ENCODE measurements at places on chromosomes 2 and 18.
A peak's percentile ranks its signal among the peaks of the same experiment; 100 is the strongest.

DNA sequence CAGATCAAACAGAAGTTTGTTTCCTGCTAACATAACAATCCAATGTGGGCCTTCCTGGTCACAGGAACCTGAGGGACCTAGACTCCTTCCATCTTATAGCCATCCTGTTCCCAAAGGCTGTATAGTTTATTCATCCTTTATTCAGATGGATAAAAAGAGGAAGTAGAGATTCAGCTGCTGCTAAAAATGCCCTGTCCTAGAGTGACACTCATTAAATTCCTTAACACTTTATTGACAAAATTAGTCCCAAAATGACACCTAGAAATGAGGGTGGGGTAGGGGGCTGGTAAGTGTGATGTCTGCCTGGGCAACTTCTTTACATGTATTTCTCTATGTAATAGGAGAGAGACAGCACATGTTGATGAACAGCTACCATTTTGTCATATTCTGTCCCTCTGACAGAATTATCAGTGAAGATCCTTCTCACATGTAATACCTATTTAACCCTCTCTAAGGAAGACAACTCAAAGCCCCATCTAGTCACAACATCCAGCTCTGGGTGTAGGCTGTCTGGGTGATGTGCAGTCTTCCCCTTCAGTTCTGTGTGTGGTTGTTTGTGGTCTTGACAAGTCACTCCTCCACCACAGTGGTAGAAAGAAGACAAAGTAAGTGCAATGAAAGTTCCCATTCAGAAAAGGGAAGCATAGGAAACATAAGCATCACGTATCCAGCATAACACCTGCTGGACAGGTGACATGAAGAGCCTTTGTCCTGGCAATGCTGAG is 253.9 kb upstream of the CNTNAP5 start:
- no peaks in the 10 kb centered on the region for H3K27me3 ChIP-seq
- no peaks in the 10 kb centered on the region for H3K4me1 ChIP-seq
- H3K36me3 ChIP-seq = no peaks in the 10 kb centered on the region
- no peak overlapping the region for H3K27ac ChIP-seq

DNA sequence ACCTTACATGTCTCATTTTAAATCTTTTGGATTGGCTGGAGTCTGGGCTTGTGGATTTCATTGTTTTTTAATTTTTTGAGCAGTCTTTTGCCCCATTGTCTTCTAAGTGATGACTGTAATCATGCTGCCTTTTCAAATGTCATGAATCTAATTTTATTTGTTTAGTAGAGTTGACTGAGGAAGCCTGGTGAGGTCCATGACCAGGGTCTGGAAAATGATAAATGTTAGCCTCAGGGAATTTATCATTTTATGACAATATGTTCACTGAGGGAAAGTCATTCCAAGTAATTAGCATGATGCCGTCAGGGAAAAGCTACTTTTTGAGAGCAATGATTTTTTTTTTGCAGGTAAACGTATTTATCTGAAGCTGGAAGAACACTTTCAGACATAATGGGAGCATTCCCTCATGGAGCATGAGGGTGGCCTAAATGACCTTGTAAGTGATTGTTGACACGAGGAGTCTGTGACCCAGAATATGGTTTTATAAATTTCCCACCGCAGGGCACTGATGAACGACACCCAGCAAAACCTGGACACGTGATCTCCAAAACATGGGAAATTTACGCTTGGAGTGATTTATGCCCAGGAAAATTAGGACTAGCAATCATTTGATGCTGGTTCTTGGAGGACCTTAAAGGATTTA is 155.3 kb upstream of the NABP1 start:
- no peaks in the 10 kb centered on the region for H3K27me3 ChIP-seq
- H3K4me3 ChIP-seq = no peak overlapping the region
- no peaks in the 10 kb centered on the region for H3K36me3 ChIP-seq
- H3K27ac ChIP-seq = no peak overlapping the region

DNA sequence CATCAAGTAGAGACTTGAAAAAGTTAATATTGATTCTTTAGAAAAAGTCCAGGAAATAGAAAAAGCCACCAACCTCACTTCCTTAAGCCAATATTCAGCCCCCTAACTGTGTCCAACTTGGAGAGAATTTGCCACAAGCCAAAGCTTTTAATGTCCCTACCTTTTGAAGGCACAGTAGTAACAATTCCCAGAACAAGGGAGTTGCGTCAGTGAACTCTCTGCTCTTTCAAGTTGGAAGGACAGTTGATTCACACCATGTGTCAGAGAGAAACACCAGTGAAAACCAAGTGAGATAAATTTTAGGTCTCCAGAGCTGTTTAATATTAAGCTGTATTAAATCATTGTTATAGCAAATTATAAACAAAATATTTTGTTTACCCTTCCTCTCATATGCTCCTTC is 66.1 kb downstream of the EXOC6B start:
- H3K4me1 ChIP-seq = no peaks in the 10 kb centered on the region
- no peaks in the 10 kb centered on the region for H3K36me3 ChIP-seq
- H3K4me3 ChIP-seq = no peak overlapping the region
- no peak for DNase-seq
- H3K27me3 ChIP-seq = no peaks in the 10 kb centered on the region

DNA sequence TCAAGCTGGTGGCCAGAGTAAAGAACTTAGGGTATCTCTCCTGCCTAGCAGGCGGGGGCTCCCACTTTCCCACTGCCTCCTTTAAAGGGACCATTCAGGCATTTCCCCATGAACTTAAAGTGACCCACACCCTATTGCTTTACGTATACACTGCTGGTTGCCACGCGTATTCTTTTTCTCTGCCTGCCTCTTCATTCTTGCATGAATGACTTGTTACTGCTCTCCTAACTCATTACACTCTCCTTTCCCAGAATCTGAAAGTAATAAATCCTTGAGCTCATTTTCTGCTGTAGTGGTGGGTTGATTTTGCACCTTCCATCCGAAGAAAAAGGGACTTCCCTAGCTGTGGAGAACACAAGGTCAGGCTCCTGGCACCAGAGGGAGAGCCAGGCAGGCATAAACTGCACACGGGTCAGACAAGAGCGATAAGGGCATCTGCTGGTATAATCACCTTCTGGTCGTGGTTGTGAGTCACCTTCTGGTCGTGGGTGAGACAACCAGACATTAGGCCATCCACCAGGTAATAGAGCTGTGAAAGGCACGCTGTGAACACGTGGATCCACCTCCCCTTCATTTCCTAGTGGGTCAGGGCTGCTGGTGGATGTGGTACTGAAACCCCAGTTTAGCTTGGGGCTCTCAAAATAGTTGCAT is 950.3 kb downstream of the SOCS6 start:
- no peaks in the 10 kb centered on the region for H3K36me3 ChIP-seq
- H3K4me1 ChIP-seq = no peaks in the 10 kb centered on the region
- H3K4me3 ChIP-seq = no peak overlapping the region
- no peak overlapping the region for H3K27ac ChIP-seq
- DNase-seq = no peak
- no peaks in the 10 kb centered on the region for H3K27me3 ChIP-seq

DNA sequence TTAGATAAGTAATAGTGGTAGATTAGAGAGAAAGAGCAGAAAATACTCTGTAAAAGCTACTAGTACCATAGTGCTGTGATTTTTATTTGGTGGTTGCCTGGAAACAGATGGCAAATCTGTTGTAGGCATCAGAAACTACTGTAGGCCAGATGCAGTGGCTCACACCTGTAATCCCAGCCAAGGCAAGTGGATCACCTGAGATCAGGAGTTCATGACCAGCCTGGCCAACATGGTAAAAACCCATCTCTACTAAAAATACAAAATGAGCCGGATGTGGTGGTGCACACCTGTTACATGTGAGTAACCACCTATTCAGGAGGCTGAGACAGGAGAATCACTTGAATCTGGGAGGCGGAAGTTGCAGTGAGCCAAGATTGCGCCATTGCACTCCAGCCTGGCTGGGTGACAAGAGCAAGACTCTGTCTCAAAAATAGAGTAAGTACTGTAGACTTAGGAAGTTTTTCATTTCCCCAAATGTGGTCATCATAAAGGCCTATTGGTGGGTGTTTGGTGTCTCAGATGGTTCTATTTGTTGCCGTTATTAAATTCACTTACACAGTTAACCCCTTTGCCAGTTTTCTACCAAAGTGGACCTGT is 79.6 kb downstream of the SPTBN1 start:
- no peaks in the 10 kb centered on the region for H3K36me3 ChIP-seq
- no peaks in the 10 kb centered on the region for H3K4me1 ChIP-seq
- H3K27me3 ChIP-seq = no peaks in the 10 kb centered on the region
- no peak overlapping the region for H3K27ac ChIP-seq
- no peak for DNase-seq

DNA sequence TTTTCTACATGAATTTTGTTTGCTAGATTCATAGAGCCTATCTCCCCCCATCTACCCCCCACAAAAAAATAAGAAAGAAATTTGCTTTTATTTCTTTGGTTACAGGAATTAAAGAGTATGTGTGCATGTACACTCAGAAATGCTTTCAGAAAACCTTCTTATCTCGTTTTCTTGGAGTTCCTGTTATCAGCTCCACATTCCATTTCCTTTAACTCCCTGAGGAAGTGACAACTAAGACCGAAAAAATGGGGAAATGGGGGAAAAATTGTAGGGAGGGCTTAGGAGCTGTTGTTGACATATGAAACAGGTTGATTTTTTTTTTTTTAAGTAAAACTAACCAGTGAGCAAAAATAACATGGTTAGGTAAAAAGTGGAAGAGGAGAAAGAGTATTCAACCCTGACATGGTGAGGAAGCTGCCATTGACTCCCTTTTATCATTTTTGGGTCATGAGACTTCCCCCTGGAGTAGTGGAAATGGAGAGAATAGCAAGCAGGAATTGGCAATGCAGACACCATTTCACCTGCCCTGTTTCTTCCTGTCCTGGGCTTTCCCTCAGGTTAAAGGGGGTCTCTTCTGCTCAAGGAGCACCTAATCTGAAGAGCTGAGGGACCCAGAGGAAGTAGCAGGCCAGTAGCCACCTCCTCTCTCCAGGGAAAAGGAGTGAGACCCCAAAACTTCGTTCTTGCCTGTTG is 93.5 kb downstream of the OSBPL6 start:
- H3K4me3 ChIP-seq = no peak overlapping the region
- no peaks in the 10 kb centered on the region for H3K36me3 ChIP-seq
- no peak overlapping the region for H3K27ac ChIP-seq
- H3K27me3 ChIP-seq = no peaks in the 10 kb centered on the region
- H3K4me1 ChIP-seq = no peaks in the 10 kb centered on the region
- no peak for DNase-seq

GRCh38 chr18:55593888-55594287 is 5.9 kb upstream of the TCF4 start:
- no peak overlapping the region for H3K4me3 ChIP-seq
- no peaks in the 10 kb centered on the region for H3K27me3 ChIP-seq
- DNase-seq = no peak
- no peaks in the 10 kb centered on the region for H3K36me3 ChIP-seq

DNA sequence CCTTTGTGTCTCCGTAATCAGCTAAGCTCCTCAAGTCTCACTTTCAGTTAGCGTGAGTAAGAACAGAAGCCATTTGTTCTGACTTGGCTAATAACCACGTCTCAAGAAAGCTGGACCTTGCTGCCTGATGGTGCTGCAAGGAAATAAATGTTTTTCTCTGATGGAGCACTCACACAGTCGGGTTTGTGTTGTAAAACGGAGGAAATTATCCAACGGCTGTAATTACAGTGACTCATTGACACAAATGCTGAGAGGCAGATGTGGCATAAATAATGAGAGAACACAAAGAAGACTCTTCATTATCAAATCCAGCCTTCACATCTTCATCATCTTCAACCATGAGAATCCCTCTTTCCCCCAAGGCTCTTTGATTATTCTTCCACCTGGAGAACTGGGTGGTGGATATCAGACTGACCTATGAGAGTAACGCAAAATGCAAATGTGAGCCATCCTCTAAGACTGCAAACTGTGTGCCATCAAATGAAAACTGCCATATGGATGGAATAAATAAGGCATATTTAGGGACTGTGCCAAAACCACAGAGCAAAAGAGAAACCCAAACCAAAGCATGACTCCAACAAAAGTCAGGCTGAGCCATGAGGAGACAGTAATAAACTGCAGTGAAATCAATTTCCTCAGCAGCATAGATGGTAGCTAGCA is 252.6 kb downstream of the RND3 start:
- H3K27ac ChIP-seq = peak overlapping the region; percentile 74
- H3K4me1 ChIP-seq = no peaks in the 10 kb centered on the region
- H3K27me3 ChIP-seq = no peaks in the 10 kb centered on the region
- H3K36me3 ChIP-seq = no peaks in the 10 kb centered on the region

DNA sequence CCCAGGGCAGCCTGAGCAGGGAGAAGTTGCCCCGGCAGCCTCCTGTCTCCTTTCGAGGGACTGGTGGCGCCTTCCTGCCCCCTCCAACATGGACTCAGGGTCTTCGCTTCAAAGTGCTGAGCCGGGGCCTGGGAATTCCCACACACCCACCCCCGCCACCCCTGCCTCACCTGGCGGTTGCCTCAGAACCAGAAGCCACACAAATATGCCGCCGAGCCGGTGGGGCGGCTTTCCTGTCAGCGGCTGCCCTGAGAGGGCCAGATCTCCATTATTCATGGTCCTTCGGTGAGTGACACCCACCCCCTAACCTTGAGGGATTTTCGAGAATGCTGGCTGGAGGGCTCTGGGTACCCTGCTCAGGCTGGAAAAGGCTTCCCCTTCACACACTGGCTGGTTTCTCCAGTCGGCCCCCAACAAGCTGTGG is 71.7 kb downstream of the SMAD7 start:
- DNase-seq = no peak
- no peak overlapping the region for H3K27ac ChIP-seq
- no peaks in the 10 kb centered on the region for H3K36me3 ChIP-seq
- no peaks in the 10 kb centered on the region for H3K27me3 ChIP-seq

- H3K36me3 ChIP-seq = no peaks in the 10 kb centered on the region
- no peak overlapping the region for H3K4me3 ChIP-seq
- H3K4me1 ChIP-seq = no peaks in the 10 kb centered on the region
These were observed 141.8 kb upstream of the CTNNA2 start for GRCh38 chr2:79370976-79371538.

All from breast epithelium (tissue), 4 donors.